ENCODE measurements at places on chromosomes 13 and 19. TPM values are rescaled to one million over a fixed set of nuclear protein-coding genes. Genes with fewer than 3 reads are reported as not detected.

GARIN5A gene
- 0.45 TPM for total RNA-seq

CEACAM7 gene
- total RNA-seq, result not detected

- peak; percentile 67 for DNase-seq
Observed at GRCh38 chr19:35869327-35870123, 1.2 kb downstream of the APLP1 start.

- no peak for DNase-seq
Observed at GRCh38 chr19:19588546-19588945, 29.9 kb downstream of the PBX4 start.

DNA sequence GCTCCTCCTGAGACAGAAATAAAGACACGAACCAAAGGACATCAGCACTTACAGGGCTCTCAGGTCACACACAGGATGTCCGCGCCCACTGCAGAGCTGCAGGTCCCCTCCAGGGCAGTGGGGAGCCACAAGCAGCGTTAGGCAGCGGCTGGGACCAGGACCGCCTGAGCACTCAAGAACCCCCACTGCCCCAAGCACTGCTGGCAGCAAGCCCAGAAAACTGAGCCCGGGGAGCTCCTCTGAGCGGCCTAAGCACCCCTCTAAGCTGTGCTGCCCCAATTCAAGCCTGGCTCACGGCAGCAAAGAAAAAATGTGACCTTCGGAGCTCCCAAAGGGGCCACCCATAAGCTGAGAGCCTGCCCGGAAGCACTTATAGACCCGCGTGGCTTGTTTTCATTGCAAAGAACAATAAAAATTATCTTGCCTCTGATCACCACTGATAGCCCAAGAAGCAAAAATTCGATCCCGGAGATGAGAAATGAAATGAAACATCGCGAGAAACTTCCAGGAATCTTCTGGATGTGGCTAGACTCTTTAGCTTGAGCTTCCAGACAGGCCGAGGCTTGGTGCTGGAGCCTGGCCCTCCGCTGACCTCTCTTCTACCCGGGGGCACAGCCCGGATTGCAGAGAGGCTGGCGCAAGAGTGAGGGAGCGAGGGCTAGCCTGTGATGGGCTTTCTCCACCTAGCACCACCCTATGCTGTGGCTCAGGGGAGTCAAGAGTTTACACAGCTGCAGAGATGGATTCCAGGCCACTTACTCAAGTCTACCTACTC lies 6.3 kb downstream of the DPP9 start:
- DNase-seq, result peak; percentile 71

DNA sequence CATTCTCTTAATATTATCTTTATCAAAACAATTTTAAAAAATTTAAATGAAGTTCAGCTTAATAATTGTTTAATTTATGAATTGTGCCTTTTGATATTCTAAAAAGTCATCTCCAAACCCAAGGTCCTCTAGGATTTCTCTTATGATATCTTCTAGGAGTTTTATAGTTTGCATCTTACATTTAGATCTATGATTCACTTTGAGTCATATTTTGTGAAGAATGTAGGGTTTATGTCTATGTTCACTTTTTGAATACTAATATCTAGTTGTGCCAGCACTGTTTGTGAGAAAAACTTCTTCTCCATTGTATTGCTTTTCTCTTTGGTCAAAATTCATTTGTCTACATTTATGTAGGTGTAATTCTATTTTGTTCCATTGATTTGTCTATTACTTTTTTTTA lies 1068.4 kb upstream of the SPRY2 start:
- no peak for DNase-seq

DNA sequence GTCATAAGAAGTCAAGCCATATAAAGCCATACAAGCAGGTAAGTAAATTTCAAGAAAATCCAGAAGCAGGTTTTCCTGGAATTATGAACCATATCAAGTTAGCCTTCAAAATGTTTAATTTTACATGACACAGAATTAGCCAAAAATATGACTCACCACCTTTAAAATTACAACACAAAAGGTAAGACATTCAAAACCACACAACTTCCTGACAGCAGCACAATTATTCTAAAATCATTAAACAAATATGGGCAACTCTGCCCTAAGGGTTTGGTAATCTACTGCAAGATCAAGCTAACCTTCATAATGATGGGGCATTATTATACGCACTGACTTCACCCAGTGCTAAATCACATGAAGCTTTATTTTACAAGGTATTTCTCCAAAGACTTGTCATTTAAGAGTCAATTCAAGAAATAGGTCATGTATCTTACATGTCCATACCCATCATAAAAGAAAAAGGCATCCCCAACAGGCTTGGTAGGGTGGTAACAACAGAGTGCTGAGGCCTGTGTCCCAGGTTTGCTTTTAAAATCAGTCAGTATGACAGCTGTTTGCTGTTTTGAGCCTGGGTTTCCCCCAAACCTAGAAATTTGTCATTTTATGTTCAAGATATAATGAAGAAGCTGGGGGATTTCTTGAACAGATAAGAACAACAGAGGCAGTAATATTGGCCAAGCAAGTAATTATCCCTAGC lies 15.2 kb downstream of the RCBTB1 start:
- DNase-seq, result no peak

- no peak for DNase-seq
Observed at GRCh38 chr19:4369888-4370260, 26.5 kb downstream of the MPND start.

CYSLTR2 gene
- total RNA-seq, result 1.4 TPM

NRTN gene
- not detected for total RNA-seq

GRCh38 chr19:46221981-46222610 lies 7.4 kb upstream of the IGFL1 start:
- DNase-seq, result no peak

- no peak for DNase-seq
Observed at GRCh38 chr19:18333680-18334079, 6.7 kb upstream of the PGPEP1 start.

DNA sequence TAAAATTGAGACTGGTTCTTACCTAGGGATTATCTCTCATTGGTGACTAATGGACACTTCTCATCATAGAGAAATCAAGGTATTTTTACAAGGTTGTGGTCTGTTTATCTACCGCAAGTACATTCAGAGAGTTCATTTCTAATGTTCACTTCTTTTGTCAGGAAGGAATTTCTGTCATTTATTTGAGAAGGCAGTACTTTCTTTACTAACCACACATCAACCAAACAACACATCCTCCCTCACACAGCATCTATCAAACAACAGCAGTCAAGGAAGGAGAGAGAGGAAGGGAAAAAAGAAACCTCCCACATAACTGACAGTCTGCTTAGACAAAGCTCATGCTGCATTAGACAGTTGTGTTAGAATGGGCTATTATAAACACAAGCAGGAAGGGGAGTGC lies 182.3 kb upstream of the KLF12 start:
- no peak for DNase-seq

OR7A5 gene
- total RNA-seq, result 0.22 TPM

KLK11 gene
- 1.1 TPM for total RNA-seq

DNASE2 gene
- total RNA-seq, result 26.7 TPM

ZNF845 gene
- 8.3 TPM for total RNA-seq

SIGLEC14 gene
- 4.1 TPM for total RNA-seq

GRCh38 chr19:49343123-49343522 lies 7.9 kb downstream of the CD37 start:
- peak; percentile 52 for DNase-seq

TUBB4A gene
- total RNA-seq, result 47.8 TPM

DCT gene
- 0.94 TPM for total RNA-seq

DNA sequence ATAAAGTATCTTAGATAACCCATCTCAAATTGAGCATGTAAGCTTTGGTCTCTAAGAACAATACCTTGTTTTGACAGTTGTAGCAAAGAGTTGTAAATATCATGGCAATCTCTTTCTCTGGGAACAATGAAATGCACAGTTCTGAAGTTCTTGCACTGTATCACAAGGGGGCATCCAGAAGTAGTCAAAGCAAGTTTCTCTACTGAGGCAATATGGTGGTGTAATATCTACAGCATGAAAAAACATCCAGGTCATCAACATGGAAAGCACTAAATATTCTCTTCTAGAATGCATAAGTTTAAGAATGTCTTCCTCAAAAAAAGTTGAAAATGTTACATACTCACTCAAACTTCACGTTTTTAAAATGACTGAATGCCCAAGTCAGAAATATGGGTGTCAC lies 19.6 kb downstream of the MTMR6 start:
- DNase-seq, result no peak

FPR2 gene
- total RNA-seq, result 2.4 TPM

AXL gene
- 65.8 TPM for total RNA-seq

DNA sequence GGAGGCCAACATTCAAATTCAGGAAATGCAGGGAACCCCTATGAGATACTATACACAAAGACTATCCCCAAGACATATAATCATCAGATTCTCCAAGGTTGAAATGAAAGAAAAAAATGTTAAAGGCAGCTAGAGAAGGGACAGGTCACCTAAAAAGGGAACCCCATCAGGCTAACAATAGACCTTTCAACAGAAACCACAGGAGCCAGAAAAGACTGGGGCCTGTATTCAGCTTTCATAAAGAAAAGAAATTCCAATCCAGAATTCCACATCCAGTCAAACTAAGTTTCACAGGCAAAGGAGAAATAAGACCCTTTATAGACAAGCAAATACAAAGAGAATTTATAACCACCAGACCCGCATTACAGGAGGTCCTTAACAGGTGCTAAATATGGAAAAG lies 1703.6 kb upstream of the PRR20A start:
- DNase-seq, result no peak

DNA sequence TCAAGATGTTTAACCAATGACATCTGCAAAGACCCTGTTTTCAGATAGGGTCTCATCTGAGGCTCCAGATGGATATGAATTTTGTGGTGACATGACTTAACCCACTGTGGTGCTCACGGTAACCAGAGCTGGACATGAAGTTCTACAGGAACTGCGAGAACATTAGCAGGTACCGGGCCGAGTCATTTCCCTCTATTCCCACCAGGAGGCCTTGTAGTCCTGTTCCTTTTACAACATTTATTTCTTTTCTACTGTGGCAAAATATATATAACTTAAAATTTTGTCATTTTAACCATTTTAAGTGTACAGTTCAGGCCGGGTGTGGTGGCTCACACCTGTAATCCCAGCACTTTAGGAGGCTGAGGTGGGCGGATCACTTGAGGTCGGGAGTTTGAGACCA lies 7.6 kb upstream of the TSPAN16 start:
- no peak for DNase-seq

- DNase-seq, result no peak
Observed at GRCh38 chr19:1411255-1412191, 4.1 kb downstream of the DAZAP1 start.

SEMA6B gene
- 28.2 TPM for total RNA-seq

DNA sequence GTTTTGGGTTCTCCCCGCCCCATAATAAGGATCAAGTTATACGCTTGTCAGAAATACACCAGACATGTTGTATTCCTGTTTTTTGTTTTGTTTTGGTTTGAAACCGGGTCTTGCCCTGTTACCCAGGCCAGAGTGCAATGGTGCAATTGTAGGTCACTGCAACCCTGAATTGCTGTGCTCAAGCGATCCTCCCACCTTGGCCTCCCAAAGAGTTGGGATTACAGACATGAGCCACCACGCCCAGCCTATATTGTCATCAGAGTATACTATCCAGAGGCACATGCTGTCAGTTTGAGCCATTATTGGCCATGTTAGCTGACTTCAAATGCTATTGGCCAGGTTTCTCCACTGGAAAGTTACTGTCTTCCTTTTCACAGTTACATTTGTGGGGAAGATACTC lies 9.8 kb downstream of the SAFB start:
- no peak for DNase-seq

GRCh38 chr19:41861116-41861768 lies 1.2 kb downstream of the RPS19 start:
- DNase-seq, result no peak

DNA sequence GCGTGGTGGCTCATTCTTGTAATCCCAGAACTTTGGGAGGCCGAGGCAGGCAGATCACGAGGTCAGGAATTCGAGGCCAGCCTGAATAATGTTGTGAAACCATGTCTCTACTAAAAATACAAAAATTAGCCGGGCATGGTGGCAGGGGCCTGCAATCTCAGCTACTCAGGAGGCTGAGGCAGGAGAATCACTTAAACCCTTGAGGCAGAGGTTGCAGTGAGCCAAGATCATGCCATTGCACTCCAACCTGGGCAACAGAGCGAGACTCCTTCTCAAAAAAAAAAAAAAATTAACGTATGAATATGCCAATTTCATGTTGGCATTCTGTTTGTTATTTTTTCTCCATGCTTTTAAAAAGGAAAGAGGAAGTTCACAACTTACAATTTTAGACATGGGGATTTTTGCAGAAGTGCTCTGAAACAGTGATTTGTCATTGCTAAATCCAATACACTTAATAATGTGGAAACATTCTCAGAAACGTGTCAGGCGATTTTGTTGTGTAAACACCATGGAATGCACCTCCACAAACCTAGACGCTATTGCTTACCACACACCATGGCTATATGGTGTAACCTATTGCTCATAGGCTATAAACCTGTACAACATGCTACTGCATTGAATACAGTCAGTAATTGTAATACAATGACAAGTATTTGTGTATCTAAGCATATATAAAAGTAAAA lies 115.9 kb upstream of the PCDH20 start:
- DNase-seq, result no peak
